ENCODE measurements at places on chromosomes 2 and 18.
A peak's percentile ranks its signal among the peaks of the same experiment; 100 is the strongest.

DNA sequence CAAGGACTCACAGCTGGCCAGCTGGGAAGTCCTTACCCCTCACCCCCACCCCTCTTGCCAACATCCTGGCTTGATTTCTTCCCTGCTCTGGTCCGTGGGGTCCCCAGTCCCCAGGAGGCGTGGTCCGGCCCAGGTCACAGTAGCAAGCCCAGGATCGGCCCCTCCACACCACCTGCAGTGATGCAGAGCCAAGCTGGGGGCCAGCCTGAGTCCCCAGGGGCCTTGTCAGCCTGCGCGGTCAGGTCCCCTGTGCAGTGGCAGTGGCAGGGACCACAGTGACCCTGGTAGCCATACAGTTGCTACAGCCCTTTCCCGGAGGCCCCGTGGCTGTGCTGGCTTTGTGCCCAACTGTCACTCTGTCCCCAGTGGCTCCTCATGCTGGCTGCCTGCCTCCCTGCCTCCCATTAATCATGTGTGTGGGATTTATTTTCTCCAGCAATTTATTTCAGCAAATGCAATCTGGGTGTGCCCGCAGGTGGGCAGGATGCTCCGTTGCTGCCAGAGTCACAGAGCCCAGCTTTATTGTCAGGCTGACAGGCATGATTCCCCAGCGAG, 8.8 kb upstream of the PRSS56 start:
- DNase-seq, result no peak

- DNase-seq, result no peak
Observed at GRCh38 chr2:109254174-109254904, 125.3 kb downstream of the SH3RF3 start.

DNA sequence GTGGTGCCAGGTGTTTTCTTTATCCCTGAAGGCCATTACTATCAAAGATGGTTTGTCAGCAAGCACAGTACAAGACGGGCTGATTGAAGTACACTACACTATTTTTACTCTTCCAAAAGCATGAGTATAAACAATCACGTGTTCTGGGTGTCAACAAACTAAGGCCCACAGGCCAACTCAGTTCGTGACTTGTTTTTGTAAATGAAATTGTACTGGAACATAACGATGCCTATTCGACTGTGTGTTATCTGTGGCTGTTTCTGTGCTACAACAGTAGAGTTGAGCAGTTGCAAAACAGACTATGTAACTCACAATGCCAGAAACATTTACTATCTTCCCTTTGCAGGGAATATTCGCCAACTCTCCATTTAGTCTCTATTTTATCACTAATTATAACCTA, 12.3 kb downstream of the MRPS5 start:
- DNase-seq, result no peak

- no peak for DNase-seq
Observed at GRCh38 chr2:168439536-168439935, 16.5 kb upstream of the CERS6 start.

GRCh38 chr2:124426625-124427024, 401.5 kb downstream of the CNTNAP5 start:
- DNase-seq, result no peak

GRCh38 chr2:19575641-19576040, 217.2 kb upstream of the OSR1 start:
- DNase-seq, result no peak

DNA sequence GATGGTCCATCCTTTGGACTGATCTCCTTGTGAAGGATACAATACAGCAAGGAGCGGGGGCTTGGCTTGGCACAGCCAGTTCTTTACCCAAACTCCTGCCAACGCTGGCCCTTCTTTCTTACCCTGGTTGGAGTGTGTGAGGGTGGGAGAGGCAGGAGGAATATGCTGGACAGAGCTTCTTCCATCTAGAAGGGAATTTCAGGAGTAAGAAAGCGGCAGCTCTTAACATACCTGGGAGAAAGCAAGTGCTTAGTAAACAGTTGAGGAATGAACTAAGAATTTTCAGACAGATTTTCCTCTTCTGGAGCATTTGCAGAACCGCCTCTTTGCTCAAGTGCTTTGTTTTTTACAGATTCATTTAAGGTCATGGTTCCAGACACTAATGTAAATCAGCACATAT, 72.8 kb downstream of the NEDD4L start:
- no peak for DNase-seq

GRCh38 chr2:85790499-85791188, 36.9 kb downstream of the ATOH8 start:
- DNase-seq, result no peak

- DNase-seq, result no peak
Observed at GRCh38 chr2:178295906-178296305, 101.6 kb downstream of the OSBPL6 start.

DNA sequence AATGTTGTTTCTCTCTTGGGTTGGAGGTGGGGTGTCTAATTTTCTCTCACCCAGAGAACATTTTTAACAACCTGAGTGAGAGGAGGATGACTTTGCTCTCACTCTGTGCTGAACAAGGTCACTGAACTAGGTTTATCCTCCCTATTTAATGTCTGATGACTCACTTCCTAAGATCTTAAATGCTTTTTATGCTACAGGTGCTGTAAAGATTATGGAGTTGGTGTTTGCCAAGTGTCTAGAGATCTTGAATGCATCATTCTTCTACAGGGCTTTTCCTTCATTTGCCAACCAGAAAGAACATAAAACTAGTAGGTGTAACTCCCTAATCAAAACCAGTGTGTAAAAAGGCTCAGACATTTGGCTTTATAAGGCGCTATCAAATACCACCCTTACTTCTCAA, 350.5 kb upstream of the ETAA1 start:
- DNase-seq, result no peak

DNA sequence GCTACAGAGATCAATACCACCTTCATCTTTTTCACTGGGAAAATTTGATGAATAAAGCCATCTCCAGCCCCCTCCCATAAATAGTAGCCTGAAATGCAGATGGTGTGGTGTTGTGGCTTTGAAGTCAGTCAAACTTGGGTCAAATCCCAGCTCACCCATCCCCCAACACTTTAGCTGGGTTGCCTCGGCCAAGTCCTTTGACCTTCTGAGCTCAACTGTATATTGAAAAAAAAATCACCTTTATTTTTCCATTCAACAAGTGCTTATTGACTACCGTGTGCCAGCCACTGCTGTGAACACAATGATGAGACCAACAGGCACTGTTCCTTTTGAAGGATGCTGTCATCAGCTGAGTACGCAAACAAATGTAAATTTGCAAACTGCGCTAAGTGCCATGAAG, 35.1 kb upstream of the NTSR2 start:
- DNase-seq, result no peak

DNA sequence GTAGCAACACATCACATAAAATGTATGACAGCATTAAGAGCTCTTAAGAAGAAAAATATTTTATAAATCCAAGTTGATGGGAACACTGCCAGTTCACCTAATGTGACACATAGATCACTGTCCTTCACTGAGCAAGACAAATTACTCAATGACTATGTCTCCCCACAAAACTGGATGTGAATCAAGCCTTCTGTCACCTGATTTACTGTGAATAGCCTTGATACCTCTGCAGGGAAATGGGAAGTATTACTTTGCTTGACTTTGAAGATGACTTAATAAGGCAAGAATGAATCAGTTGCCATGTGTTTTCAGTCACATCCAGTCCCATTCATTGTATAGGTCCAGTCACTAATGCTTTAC, 94.6 kb downstream of the NYAP2 start:
- no peak for DNase-seq

GRCh38 chr18:58362027-58362575, 266.8 kb downstream of the ALPK2 start:
- peak; percentile 85 for DNase-seq

DNA sequence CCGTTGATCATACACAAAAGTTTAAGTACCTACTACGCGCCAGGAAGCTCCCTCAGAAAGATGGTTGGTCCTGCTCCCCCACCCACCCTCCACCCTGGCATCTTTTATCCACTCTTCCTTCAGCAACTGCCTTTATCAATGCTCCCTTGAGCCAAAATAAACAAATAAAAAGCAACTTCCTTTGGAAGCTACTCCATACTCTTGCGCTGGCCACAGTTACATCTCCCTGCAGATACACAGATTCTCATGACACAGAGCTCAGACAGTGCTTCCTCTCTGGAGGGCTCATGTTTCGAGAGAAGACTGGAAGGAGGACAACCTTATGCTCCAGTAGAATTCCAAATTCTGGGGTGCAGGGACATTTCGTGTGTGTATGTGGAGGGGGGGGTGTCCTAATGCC, 3.8 kb upstream of the STEAP3 start:
- DNase-seq, result no peak

- DNase-seq, result no peak
Observed at GRCh38 chr2:169819106-169819505, 5.6 kb downstream of the METTL5 start.

GRCh38 chr18:39737869-39738268, 2172.3 kb upstream of the CELF4 start:
- DNase-seq, result no peak

DNA sequence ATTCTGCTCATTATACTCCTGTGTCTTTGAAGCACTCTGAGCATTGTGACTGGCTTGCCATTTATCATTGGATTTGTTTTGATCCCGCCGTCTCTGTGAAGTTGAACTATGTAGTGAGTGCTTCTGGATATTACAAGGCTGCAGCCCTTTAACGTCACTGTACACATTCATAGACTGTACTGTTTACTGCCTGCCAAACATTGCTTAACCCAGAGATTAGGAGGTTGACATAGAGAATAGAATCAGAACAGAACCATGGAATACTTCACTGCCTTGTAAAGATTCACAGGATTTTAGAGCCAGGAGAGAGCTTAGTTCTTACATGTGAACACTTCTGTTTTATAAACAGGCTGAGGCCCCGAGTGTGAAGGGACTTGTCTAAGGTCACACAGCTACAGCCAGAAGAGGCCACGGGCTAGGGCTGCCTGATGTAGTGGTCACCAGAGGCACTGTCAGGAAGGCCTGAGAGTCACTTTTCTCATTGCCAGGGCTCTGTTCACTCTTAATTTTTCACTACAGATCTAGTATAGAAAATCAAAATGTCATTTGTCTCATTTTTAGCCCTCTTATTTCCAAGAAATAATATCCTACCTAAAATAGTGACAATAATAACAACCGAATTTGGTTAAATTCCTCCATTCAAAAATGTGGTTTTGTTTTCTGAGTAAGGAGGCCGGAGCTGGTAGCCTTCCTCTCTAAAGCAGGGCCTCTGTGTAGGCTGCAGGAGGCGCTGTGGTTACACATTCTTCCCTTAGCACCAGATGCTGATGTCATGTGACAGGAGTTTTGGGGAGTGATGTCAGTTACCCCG, 87.9 kb downstream of the UGGT1 start:
- DNase-seq, result peak; percentile 50

Measured in GM04504 (cell line).